ENCODE measurements at places on chromosomes 13 and 19.

- peak; percentile 88 for DNase-seq
Observed at GRCh38 chr13:42071672-42072419, 23.4 kb downstream of the DGKH start.

- DNase-seq, result no peak
Observed at GRCh38 chr19:4338441-4339355, at the start of gene STAP2. Gene STAP2, minus strand, starts transcription at chr19:4338827. Its CDS starts 74 bp downstream, at chr19:4338753.

DNA sequence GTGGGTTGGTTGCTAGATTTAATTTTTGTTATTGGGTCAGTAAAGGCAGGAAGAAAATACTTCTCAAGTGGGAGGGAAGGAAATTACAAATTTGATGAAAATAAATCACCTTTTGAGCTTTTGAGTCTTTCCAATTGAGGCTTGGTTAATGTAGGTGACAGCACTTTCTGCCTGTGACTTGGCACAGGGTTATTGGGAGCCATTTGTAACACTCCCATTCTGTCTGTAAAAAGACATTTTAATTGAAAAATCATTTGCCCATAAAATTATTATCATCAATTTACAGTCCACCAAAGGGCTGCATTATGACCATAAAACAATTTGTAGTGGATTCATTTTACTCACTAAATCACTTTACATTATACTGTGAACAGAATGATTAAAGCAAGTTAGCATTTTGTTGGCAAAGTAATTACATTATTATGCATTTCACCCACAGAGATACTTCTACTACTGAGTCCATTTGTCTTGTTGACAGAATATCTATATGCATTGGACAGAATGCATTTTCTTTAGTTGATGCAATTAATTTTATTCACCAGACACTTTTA, 974.6 kb downstream of the UQCRFS1 start:
- no peak for DNase-seq

GRCh38 chr19:38201731-38202130, 22.3 kb downstream of the DPF1 start:
- DNase-seq, result no peak

DNA sequence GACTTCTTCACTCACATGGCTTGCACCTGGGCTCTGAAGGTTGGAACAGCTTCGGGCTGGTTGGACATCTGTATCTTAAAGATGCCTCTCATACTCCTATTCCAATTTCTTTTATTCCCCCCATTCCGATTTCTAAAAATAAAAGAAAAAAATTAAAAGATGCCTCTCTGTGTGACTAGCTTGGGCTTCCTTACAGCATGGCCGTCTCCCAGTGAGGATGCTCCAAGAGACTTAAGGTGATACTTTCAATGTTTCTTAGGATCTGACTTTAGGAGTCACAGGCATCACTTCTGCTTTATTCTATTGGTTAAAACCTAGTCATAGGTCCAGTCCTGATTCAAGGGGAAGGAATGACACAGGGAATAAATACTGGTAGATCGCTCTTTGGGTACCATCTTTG, 9.9 kb upstream of the SULT2A1 start:
- no peak for DNase-seq

- no peak for DNase-seq
Observed at GRCh38 chr13:90552702-90553101, 794.8 kb upstream of the MIR17HG start.

Measured in OCI-M1 (cell line).